CD4-positive, alpha-beta memory T cell (primary cell): ENCODE measurements at places on chromosomes 5 and 9.

DNA sequence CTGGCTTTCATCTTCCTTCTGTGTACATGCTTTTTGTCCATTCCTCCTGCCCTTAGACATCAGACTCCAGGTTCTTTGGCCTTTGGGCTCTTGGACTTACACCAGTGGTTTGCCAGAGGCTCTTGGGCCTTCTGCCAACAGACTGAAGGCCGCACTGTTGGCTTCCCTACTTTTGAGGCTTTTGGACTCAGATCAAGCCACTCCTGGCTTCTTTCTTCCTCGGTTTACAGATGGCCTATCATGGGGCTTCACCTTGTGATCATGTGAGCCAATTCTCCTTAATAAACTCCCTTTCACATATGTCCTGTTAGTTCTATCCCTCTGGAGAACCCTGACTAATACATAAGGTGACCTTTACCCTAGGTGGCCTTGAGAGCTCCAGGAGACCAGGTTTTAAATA, 189.1 kb upstream of the CCNG1 start:
- DNase-seq, result no peak

GRCh38 chr9:81499594-81499993, 189.8 kb downstream of the TLE1 start:
- DNase-seq, result no peak

GRCh38 chr5:109597893-109598292, 91.8 kb upstream of the MAN2A1 start:
- DNase-seq, result no peak

GRCh38 chr5:175248416-175248905, 195.5 kb downstream of the DRD1 start:
- no peak for DNase-seq

- no peak for DNase-seq
Measured at GRCh38 chr5:96144289-96144688, 182.6 kb upstream of the ELL2 start.

- no peak for DNase-seq
Measured at GRCh38 chr5:160266752-160267345, 37.5 kb downstream of the FABP6 start.

DNA sequence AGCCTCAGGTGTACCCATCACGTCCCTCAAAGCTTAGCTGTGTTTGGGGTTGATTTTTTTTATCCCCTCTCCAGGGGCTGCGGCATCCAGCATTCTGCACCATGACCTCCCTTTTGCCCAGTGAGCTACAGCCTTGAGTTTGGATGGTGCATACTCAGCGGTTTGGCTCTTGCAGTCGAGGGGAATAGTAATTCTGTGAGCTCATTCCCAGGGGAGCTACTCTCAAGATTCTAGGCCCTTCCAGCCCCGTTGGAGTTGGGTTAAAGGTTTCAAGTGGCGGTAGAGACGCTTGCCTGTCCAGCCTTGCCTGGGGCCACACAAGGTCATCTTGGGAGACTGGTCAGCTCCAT, 102.2 kb upstream of the SPRY4 start:
- DNase-seq, result no peak

DNA sequence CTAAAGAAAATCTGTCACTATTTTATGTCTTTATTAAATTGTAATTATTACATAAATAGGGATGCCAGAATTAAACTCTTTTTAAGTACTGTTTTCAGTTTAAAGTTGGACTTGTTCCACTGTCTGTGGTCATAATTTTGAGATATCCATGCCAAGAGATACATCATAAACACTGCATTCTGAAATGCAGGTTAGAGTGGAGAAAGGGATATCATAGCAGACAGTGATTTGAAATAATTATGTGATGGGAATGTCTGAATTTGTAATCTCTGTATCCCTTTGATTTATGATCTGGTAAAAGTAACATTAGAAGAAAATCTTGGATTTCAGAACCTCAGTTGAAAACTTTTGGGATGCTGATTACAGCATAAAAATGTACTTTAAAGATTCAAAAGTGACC, 222.1 kb downstream of the GOLPH3 start:
- DNase-seq, result no peak

DNA sequence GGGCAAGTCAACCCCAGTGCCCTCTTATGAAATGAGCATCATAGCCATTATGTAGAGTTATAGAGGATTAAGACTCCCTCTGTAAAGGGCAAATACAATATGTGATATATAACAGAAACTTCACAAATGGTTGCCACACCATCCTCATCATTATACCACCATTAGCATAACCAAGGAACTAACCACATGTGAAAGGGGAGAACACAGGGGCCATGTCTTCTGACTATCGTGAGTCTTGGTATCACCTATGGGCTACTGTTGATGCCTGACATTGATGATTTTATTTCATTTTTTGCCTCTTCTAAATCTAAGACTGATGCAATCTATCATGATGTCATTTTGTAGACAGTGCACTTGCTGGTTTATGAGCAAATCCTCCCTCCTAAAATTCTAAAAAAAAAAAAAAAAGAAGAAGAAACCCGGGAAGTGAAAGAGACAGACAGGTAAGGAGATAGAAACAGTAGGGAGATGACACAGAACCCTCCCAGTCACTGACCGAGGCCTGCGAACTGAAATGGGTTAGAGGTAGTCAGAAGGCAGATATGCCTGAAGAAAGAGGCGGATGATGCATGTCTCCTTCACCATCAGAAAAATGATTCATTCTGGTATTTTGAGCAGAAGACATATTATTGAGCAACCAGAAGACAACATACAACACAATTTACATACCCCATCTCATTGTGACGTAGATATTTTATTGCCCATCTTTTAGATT, 266.0 kb downstream of the DMAC1 start:
- no peak for DNase-seq

- DNase-seq, result no peak
Measured at GRCh38 chr5:89036704-89037489, 153.9 kb upstream of the MEF2C start.

GRCh38 chr5:58456026-58456425, 3.9 kb downstream of the PLK2 start:
- DNase-seq, result no peak

GRCh38 chr5:174149989-174150388, 104.5 kb downstream of the NSG2 start:
- no peak for DNase-seq

DNA sequence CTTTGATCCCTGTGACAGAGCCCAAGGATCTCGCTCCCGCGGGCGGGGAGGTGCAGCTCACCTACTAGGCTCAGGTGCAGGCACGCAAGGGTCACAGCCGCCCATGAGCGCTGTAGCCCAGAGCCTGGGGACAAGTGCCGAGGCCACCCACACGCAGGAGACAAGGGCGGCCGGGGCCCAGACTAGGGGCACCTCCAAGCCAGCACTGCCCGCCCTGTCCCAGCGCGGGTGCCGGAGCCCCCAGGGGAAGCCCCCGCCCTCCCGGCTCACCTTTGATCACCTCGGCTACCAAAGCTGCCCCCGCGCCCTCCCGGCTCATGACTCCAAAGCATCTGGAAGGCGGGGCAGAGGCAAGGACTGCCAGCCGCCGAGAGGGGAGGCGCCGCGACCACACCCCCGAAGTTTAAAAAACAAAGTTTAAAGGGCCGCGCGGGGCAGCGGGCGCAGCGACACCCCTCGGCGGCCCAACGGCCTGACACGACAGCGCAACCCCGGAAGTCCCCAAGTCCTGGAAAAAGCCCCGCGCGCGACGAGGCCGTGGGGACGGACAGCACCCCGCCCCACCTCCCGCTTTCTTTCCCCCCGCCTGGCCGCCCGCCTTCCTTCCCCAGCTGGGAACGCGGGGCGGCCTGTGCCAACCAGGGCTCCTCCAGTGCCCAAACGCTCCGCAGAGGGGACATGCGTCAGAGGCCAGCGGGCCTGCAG, 53.0 kb downstream of the CDC14B start:
- peak; percentile 80 for DNase-seq

DNA sequence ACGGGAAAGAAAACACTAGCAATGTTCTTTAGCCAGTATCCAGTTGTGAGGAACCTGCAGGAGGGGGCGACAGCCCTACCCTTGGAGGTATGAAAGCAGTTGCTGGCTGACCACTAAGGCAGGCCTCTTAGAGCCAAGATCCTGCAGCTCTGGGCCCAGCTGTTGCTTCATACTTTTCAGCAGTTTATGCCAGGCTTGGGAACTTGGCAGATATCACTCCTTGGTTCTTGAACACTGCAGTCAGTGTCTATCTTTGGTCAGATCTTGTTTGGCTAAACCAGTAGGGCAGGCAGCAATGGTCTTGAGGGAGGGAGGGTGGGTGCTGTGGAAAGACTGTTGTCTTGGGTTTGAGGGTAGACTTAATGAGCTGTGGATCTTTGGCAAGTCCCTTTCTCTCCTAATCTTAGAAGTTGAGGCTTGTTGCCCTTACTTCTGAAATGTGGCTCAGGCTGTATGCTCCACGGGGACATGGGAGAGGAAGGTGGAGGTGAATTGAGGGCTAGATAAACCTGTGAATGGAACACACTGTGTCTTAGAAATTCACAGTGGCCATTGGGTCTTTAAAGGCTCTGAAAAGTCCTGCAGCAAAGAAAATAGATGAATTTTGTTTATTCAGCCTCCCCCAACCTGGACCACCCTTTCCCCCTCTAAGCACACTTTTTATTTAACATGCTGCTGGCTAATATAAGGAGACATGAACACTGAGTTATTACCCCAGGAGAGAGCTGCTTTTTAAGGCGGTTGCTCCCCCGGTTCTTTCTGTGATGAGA, 37.5 kb downstream of the ZNF618 start:
- no peak for DNase-seq

GRCh38 chr5:167699432-167699831, 592.0 kb upstream of the WWC1 start:
- DNase-seq, result no peak

GRCh38 chr5:135977375-135977928, 22.7 kb upstream of the LECT2 start:
- peak; percentile 51 for DNase-seq

DNA sequence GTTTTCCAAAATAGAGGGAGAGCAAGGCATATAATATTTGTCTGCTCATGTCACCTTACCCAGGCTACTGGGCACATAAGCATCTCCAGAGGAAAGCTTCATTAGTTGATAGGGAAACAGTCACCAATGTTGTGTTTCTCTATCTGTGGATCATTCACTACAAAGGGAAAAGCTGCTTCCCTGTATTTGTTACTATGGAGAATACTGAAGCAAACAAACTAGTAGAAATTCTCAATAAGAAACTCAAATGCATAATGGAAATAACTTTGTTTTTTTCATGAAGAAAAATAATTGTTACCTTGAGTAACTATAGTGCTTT, 138.2 kb downstream of the PCSK1 start:
- DNase-seq, result no peak

- no peak for DNase-seq
Measured at GRCh38 chr5:81400375-81400774, 6.4 kb upstream of the ACOT12 start.

DNA sequence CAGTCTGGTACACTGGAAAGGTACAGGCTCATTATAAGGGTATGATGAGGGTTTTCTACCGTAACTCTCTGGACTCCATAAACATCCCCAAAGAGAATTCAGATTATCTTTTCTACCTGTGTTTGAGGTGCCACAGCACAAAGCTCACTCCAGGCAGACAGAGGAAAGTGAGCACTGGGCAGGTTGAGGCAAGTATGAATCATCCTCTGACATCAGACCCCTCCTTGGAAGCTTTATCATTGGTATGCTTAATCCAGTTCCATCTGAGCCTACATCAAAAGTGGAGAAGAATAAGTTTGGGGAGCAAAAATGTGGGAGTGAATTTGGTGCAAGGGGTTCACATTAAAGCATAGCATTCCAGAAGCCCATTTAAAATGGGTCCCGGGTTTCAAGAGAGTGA, 21.7 kb downstream of the C9orf152 start:
- DNase-seq, result no peak

DNA sequence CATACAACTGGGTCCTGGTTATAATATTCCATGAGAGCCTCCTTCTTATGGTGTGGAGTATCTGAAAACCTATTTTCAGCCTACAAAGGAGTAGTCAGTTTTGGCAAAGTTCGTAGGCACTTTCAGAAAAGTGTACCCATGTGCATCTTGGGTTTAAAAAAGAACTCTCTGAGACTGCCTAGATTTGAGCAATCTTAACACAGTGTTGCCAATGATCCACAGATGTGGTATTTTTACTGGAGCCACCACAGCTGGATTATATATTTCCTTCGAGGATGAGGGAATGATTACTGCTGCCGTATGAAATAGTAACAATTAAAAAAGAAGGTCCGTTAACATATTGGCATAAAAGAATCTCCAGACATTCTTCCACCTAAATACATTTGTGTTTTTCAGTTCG, 1.1 kb downstream of the PALM2AKAP2 start:
- DNase-seq, result no peak

- DNase-seq, result no peak
Measured at GRCh38 chr9:68643901-68644809, 60.9 kb upstream of the PIP5K1B start.

GRCh38 chr5:16609412-16609811, 7.4 kb downstream of the RETREG1 start:
- no peak for DNase-seq

- DNase-seq, result no peak
Measured at GRCh38 chr9:92607088-92607487, 62.8 kb downstream of the IPPK start.

DNA sequence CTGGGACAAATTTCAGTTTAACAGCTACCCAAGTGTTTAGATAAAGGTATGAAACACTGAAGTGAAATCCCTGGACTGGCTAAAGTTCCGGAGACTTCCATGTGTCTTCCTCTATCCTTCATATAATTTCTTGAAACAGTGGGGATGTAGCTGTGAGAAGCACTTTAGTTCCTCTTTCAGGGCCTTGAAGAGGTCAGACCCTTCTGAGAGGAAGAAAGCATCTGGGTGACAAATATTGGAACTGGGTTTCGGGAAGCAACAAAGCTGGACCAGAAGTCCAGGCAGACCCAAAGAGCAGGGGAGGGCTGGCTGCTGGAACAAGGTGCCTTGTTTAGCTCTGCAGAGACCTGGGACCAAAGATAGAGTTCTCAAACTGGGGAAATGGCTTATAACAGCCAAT, 75.4 kb upstream of the ZFAND5 start:
- no peak for DNase-seq

GRCh38 chr5:176570044-176570443, 20.9 kb downstream of the CDHR2 start:
- no peak for DNase-seq

DNA sequence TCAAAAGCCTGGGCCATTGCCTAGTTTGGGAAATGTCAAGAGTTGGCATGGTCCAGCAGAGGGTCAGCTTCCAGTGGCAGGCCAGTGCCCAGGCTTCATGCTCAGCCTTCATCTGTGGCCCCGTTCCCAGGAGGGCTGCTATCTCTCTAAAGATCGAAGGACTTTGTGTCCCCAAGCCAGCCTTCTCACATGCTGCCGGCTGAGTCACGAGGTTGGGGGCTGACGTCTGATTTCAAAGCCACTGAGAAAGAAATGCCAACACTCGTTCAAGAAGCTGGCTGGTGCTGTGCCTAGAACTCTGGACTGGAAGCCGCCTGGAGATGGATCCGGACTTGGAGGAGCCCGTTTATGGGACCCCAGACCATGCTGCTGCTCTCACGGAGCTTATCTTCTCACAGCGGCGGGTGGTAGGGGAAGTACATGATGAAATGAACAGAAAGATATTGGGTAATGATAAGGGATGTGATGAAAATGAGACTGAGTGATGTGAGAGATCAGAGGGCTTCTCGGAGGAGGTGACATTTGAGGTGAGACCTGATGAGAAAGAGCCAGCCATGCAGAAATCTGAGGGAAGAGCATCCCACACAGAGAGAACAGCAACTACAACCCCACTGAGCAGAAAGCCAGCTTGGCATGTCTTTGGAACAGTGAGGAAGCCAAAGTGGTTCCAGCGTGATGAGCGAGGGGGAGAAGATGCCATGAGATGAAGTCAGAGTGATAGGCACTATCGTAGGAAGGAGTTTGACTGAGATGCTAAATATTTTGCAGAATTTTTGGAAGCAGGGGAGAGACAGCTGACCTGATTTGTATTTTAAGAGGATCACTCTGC, 54.9 kb upstream of the BOD1 start:
- no peak for DNase-seq

- DNase-seq, result no peak
Measured at GRCh38 chr5:159588941-159589340, 258.7 kb upstream of the IL12B start.
